ENCODE measurements at places on chromosomes 3 and 15.

DNA sequence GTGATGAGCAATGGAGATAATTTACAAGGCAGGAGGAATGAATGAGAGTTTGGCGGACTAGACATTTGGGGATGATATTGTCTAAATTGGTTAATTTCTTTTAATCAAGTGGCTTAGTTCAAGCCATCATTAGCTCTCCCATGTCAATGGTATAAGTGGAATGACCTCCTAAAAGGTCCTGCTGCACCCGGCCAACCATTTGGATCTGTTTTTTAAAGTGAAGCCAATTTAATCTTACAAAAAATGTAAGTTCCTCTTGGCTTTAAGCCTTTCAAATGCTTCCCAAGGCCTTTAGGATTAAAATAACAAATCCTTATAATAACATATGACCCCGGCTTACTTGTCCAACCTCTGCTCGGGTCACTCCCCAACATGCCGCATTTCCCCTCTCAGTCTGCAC, 484.4 kb upstream of the ADAMTS9 start:
- DNase-seq: no peak

GRCh38 chr3:66593978-66594377, 93.2 kb upstream of the LRIG1 start:
- no peak for DNase-seq

DNA sequence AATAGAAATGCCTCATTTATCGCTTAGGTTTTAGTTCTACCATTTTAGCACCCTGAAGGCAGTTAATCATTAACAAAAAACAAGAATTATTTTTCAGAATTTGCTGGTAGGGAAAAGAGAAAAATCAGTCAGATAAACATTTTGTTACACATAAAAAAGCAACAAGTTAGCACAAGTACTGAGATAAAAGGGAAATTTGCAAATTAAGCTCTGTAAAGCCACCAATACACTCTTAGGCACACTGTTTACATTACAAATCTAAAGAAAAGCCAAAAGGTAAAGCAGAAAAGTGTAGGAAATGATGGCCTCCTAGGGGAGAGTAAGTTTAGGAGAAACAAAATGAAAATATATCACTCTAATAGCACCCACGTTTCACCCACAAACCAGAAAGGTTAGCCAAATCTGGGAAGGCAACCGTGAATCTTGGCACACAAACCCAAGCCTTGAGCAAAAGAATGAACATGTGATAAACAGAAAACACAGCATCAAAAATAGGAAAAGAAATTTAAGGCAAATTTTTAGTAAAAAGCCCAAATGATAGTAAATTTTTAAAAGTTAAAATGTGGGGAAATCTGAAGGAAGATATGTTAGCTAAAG, 1.6 kb upstream of the SATB1 start:
- DNase-seq: no peak

DNA sequence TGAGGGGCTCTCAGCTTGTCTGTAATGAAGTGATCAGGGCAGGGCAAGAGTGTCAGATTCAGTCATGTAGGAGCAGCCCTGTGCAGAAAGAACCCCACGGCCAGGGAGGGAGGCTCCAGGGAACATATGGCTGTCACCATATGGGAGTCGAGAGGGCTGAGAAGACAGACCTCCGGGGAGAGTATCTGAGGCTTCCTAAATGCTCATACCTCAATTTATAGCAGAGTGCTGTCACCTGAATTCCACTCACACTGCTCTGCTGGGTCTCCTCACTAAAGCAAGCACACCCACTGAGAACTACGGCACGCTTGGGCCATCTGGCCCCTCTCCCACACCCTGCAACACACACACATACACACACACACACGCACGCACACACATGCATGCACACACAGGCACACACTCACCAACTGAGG, 92.3 kb upstream of the TJP1 start:
- no peak for DNase-seq

DNA sequence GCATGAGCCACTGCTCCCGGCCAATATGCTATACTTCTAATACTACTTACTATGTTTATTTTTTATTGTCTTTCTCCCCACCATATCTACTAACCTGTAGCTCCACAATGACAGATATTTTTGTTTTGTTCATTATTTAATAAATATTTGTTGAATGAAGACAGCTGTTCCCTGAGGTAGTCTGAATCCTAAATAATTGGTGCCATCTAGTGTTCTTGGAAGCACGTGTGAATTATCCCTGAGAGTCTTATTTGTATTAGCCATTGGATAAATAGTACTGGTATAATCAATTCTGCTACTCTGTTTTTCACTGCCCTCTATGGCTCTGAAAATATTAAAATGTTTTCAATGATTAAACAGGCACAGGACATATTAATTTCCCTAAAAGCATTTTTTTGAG, 5.6 kb upstream of the APPL1 start:
- no peak for DNase-seq

GRCh38 chr15:86399041-86399954, 319.6 kb downstream of the AGBL1 start:
- DNase-seq: no peak

GRCh38 chr3:38000965-38001455, 10.4 kb downstream of the VILL start:
- no peak for DNase-seq

DNA sequence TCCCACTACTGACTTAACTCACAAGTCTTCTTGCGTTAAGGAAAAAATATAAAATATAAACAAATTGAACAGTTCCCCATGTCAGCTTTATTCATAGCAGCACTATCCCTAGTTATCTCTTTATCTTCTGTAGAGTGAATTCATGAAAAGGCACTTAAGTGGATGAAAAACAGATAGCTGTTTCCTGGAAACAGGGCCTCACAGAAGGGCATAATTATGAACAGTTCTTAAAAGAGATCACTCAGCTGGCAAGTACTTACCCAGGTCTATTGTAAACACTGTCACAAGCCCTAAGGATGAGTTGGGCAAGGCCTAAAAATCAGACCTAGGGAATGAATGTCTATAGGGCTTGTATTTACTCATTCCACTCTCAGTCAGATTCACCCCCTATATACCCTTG, 10.7 kb downstream of the MB21D2 start:
- DNase-seq: no peak

Data from MV-4-11 (cell line).